ENCODE measurements at places on chromosomes 7 and 10. TPM values are rescaled to one million over a fixed set of nuclear protein-coding genes. Genes with fewer than 3 reads are reported as not detected.

Gene HBP1
- total RNA-seq: 30.2 TPM

Gene CADPS2
- total RNA-seq: 7.4 TPM

Gene AMZ1
- not detected for total RNA-seq

Gene GFRA1
- not detected for total RNA-seq

Gene NEUROD6
- not detected for total RNA-seq

Gene OR2A42
- not detected for total RNA-seq

Data from MCF 10A (cell line).